Heart right ventricle (tissue), 16 donors: ENCODE measurements at places on chromosomes 2 and 18. TPM values are rescaled to one million over a fixed set of nuclear protein-coding genes. Genes with fewer than 3 reads are reported as not detected.
A peak's percentile ranks its signal among the peaks of the same experiment; 100 is the strongest.

GRCh38 chr2:88265352-88266303, 95.5 kb downstream of the THNSL2 start:
- DNase-seq: peak; percentile 29

DNA sequence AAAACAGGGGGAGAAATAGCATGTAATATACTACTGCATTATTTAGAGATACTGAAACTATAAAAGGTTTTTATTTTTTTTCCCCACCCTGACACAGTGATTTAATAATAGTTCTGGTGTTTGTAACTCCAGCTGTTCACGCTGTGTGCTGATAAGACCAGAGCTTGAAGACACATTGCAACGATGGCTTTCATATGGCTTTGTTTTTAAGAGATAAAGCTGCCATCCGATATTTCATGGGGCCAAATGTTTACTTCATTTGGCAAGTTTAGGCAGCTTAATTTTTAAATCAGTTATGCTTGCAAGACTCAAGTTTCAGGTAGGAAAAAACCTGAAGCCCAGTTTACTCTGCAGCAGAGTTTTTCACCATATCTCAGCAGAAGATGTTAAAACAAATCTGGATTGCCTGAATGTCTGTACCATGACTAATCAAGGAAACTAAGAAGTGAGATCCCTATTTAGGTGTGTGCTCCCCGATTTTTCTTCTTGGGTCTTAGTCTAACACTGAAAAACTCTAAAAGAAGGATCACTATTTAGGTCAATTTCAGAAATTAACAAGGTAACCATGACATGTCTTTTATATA, 508.6 kb downstream of the PARD3B start:
- DNase-seq: no peak

GRCh38 chr2:18047896-18048657, 169.6 kb downstream of the KCNS3 start:
- peak; percentile 15 for DNase-seq

DNA sequence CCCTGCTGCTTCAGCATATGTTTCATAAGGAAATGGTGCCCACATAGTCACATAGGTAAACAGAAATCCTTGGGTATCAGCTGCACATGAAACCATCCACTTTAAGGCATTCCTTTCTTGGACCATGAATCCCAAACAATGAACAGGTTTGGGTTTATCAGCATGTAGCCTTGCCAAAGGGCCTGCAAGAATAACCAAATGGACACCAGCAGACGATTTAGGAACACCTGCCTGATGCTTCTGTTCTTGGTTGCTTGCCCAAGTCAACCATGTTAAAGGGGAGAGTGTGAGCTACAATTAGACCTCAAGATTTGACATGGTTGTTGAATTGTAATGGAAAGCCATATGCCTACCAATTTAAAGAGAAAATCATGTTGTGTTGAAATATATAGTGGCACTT, 1342.7 kb upstream of the PIK3C3 start:
- no peak for DNase-seq

- no peak for DNase-seq
Observed at GRCh38 chr2:73006969-73007710, 64.4 kb downstream of the SFXN5 start.

- DNase-seq: no peak
Observed at GRCh38 chr2:9735335-9735734, 104.5 kb upstream of the YWHAQ start.

DNA sequence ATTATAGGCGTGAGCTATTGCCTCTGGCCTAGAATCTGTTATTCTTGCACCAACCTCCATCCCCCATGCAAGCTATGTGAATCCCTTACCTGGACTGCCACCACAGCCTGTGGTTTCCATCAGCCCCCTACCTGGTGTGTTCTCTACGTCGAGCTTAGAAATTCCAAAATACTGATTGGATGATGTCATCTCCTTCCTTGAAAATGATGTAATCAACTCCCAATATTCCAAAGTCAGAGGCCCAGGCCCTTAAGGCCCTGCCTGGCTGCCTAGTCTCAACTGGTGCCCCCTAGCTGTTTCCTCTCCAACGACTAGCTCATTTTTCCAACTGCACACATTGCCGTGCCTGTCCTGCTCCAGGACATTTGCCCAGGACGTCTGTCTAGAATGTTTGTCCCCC, 41.3 kb upstream of the GBX2 start:
- no peak for DNase-seq

- DNase-seq: no peak
Observed at GRCh38 chr2:181836583-181836982, 54.9 kb upstream of the ITPRID2 start.

DNA sequence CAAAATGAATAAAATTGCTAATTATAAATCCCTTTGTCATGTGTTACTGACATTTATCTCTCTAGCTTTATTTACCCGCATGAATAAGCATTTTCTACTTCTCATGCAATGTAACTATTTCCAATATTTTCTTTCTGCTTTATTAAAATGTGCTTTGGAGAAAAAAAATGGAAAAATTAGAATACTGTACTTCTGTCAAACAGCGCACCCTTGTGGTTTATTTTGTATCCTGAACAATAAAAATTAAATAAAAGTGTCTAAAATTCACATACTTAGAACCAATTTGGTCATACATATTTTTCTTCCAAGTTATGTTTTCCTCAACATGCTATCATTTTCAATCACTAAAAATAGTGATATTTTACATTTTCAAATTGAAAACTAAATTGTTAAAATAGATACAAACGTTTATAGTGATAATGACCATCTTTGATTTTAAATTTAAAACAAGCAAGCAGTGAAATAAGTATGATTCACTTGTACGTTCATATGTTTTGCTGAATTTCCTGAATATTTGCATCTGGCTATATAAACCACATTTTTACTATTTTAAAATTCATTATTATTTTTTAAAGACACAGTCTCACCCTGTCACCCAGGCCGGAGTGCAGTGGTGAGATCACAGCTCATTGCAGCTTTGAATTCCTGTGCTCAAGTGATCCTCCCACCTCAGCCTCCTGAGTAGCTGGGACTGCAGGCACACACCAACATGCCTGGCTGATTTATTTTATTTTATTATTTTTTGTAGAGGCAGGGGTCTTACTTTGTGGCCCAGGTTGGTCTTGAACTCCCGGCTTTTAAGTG, 95.9 kb upstream of the GRB14 start:
- no peak for DNase-seq

DNA sequence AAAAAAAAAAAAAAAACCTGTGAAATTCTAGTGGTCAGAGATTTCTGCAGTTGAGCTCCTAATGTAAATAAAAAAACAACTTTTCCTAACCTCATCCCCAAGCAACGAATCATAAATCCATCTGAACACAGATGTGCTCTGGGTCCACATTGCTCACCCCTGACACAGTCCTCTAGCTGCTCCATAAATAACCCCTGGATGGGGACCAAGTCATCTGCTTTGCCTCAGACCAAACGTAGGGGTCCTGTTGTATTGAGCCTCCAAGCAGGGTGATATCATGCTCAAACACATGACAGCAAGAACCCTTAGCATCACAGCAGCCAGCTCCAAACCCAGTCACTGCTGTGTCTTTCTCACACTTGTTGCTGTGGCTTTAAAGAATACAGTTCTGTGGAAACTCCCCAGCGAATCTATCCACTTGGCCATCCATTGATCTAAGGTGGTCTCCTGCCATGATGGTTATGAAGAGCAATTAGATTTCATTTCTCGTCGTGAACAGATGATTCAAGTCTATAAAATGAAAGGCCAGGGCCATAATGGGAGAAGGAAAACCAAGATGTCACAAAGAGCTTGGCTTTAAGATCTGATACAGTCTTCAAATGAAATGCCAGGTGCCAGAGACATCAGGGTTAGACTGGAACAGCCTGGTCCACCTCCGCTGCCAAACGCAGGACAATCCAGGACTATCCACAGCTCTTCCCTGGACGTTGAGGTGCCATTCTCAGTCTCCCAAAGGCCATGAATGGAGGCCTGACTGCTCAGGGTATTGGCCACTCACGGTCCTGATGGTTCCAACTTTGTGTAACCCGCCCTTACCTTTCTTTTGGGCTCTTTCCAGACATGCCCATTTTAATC, 39.0 kb downstream of the TBC1D8 start:
- DNase-seq: no peak

GRCh38 chr2:105373895-105374401, 24.9 kb downstream of the FHL2 start:
- DNase-seq: no peak

DNA sequence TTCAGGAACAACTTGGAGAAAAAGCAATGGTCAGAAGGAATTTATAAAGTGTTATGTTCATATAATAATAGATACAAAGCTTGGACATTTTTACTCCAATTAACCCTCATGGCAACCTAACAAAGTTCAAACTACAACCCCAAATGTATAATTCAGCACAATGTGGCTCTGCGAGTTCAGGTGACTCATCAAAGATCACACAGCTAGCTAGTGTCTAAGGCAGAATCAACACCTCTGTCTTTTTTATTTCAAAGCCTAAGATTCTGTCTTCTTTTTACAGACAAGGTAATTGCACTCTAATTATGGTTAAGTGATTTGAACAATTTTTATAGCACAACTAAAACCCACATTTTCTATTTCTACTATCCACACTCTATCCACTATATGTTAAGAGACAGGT, 90.5 kb downstream of the CHST9 start:
- no peak for DNase-seq

GRCh38 chr2:201929281-201930026, 104.2 kb upstream of the FZD7 start:
- no peak for DNase-seq

- DNase-seq: no peak
Observed at GRCh38 chr2:212228743-212229171, 309.8 kb downstream of the ERBB4 start.

GRCh38 chr18:63446266-63446665, 24.0 kb upstream of the VPS4B start:
- no peak for DNase-seq

DNA sequence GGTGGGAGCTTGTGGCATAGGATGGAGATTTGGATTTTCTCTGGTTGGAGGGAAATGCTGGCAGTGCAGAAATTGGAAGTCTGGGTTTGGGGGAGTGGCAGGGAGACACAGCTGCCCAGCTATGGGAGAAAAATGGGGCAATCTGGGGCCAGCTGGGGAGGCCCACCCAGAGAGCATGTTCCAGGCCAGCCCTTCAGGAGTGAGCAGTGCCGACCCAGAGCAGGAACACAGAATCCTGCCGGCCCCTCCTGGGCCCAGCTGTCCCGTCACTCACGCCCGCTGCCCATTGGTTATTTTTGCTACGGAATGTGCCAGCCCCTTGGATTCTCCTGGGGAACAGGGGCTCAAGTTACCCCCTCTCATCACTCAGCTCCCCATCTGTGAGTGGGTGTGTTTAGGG, 4.9 kb downstream of the SPEG start:
- no peak for DNase-seq

- DNase-seq: no peak
Observed at GRCh38 chr2:96109931-96110511, 6.3 kb downstream of the ADRA2B start.

GRCh38 chr2:181393472-181393871, 63.7 kb upstream of the ITGA4 start:
- DNase-seq: no peak

DNA sequence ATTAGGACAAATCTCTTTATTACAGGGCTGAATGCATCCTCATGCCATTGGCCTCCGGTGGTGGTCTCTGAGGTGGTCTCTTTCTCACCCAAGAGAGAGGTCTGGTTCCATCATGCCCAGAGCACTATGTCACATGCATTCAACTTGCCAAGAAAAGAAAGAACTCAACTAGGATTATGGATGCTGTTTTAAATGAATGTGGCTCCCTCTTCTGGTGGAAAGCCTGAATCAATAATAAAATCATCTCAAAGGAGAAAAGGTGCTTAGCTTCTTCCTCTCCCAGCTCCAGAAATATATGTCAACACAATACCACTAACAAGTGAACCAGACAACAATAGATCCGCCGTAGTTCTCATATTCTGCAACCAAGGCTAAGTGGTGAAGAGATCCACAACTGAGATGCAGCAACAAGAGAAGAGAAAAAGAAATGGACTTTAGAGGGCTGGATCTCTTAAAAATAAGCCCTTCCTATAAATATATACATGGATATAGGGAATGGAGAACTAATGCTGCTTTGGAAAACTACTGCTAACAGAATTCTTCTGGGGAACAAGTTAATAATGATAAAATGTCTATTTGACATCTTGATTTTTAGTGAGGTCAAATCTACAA, 396.8 kb downstream of the NCKAP5 start:
- DNase-seq: no peak

- DNase-seq: no peak
Observed at GRCh38 chr2:191885098-191885497, 38.2 kb upstream of the CAVIN2 start.

- DNase-seq: no peak
Observed at GRCh38 chr2:60534892-60535684, 18.4 kb downstream of the BCL11A start.

DNA sequence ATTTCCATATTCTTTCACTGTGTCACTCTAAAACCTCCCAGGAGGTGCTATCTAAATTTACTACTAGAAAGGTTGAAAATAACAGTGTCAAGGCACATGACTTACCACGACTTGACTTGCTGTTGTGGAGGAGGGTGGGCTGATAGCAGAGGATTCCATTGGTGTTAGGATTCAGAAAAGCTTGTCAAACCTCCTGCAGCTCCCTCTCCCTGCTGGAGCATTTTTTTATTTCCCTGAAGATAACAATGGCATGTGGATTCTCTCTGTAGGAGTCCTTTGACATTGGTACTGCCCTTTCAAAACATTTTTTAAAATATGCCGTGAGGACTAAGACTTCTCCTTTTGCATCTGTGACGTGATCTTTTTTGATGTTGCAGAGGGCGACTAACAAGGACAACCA, 696.9 kb upstream of the GYPC start:
- DNase-seq: no peak

Gene GYPC
- total RNA-seq: 104 TPM

Gene SRD5A2
- not detected for total RNA-seq

Gene SNTG2
- total RNA-seq: not detected

Gene LDLRAD4
- 35.5 TPM for total RNA-seq

Gene PARD3B
- 8.0 TPM for total RNA-seq

Gene CFC1
- total RNA-seq: not detected

Gene MYO7B
- 0.42 TPM for total RNA-seq

Gene TUBA3D
- total RNA-seq: 109 TPM

Gene FIGN
- total RNA-seq: 11.8 TPM

Gene VWC2L
- not detected for total RNA-seq

Gene MAL
- total RNA-seq: 1.6 TPM

Gene PNO1
- 6.9 TPM for total RNA-seq
